Neuronal stem cell (in vitro differentiated cells): ENCODE measurements at places on chromosomes 7 and 10.

DNA sequence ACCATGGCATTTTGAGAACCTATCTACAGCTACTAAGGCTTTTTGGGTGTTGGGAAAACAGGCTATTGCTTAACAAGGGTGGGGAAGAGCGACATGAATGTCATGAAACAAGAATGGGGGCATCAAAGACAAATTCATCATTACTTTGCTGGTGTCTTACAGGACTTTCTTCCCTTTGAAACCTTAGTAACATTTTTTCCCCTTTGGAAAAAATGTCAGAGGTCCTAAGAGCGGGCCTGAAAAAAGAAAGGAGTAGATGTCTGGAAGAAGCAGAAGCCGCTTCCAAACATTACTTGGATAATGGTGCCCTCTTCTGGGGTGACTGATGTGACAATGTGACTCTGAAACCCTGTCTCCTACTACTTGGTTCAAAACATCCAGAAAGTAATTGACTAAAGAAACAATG, 3.8 kb upstream of the DDX50 start:
- peak; percentile 68 for DNase-seq

DNA sequence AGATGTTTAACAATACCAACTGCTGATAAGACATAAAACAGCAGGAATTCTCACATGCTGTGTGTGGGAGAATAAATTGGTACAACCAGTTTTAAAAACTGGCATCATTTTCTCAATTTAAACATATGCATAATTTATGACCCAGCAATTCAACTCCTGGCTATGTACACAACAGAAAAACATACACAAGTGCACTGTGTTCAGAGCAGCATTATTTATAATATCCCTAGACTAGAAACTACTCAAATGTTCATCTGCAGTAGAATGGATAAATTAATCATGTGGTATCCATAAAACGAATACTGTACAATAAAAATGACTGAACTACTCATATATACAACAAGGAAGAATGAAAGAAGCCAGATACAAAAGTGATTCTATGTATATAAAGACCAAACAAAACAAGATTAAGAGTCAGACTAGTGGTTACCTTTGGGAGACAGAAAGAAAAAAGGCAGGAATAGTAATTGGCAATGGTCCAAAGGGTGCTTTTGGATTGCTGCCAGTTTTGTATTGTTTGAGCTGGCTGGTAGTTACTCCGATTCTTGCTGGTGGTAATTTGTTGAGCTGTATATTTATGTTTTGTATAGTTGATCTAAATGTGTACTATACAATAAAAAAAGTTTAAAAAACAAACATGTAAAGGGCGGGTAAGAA, 306.0 kb downstream of the TFEC start:
- no peak for DNase-seq

DNA sequence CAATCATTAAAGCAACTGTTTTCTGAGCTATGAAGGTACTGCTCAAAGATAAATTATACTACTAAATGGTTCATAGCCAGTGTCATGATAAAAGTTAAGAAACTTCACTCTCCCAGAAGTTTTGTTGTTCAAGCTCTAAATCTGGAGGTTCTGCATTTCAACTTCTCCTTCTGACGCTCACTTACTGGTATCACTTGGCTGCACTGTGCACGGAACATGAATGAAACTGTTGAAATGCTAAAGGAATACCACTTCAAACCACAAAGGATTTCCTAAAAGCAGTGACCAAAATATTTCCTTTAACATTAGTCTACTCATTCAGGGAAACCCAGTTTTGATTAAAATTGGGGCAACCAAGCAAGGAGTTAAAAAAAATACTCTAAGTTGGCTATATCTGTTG, 93.6 kb downstream of the UBE2H start:
- DNase-seq, result no peak

- no peak for DNase-seq
Observed at GRCh38 chr10:93061594-93062513, 1.3 kb downstream of the CYP26C1 start.

- no peak for DNase-seq
Observed at GRCh38 chr10:27312854-27313253, 72.3 kb upstream of the ACBD5 start.

DNA sequence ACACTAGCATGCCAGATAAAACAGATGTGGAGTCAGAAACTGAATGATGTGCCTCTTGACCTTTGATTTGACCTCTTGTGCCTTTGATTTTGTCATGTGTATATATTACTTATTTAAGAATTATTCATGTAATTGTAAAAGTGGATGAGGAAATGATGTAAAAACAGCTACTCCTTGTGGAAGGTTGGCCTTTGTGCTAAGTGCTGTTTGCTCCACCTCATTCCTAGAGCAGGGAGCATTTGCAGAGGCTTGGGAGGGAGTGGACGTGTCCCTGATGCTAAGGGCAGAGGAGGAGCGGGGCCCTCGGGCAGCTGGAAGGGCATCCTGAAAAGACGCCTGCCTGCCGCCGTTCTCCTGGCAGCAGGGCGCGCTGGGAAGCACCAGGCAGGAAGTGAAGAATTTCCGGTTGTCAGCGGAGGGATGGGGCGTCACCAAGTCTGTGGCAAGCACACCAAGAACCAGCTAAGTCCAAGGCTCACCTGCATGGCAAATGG, 197.6 kb upstream of the ZNF32 start:
- DNase-seq, result no peak

DNA sequence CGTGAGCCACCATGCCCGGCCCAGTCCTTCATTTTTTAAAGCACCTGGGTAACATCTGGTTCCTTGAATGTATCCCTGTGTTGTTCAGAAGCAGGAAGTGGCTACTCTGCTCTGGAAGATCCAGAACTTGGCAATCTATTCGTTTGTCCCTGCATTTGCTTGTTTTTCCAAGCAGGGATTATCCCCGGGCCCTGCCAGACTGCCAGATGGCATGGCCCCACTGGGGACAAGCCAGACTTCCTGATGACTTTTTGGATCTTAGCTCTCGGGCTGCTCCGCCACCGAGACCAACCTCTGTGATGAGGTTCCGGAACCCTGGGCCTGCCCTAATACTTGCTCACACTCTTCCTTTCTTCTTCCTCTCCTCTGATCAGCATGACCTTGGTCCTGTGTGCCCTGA, 496.7 kb downstream of the TYW1 start:
- no peak for DNase-seq

DNA sequence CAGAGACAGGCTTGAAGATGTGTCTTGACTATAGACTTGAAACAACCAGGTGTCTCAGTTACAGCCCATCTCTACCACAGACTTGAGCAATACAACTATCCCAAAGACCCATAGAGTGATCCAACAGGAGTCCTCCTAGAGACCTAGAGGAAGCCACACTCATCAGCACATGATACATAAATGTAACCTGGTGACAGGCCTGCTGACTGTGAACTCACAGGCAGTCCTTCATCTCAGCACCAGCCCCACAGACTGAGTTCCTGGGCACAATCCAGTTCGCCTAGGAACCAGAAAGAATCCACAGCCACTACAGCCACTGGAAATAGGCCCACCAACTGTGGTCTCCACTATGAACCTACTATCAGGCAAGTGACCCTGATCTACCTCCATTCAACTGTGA, 121.3 kb downstream of the MACC1 start:
- no peak for DNase-seq

- no peak for DNase-seq
Observed at GRCh38 chr7:142263598-142264380, 5.9 kb upstream of the PRSS58 start.

- DNase-seq, result no peak
Observed at GRCh38 chr10:79933961-79934360, 14.9 kb downstream of the SFTPD start.

DNA sequence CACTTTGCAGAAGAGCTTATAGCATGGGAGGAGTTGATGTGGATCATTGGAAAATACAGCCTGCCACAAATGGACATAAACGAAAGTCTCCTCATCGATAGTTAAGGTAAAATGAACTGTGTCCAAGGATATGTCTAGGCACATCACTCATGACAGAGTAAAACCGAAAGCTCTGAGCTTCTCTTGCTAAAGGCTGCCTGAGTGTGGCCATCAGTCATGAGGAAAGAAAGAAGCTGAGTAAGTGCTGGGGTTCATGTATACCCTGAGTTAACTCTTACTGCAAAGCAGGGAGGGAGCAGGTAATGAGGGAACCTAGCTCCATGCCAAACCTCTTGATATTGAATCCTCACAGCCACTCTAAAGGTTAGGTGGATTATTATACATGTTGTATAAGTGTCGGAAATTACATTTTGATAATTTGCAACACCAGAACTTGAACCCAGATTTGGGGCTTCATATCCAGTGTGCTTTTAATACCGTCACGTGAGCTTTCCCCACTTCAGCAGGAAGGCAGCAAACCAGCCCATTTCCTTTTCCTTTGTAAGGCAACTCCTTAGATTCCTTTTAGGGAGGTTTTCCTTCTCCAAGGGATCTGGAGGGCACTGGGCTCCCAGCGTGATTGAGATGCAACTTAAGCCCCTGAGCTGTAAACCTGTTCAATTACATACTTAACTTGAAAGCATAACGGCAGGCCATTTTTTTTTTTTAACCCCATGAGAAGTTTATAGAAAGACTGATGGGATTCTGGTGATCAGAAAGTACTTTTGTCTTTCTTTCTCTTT, 215.0 kb downstream of the PHF14 start:
- DNase-seq, result no peak

DNA sequence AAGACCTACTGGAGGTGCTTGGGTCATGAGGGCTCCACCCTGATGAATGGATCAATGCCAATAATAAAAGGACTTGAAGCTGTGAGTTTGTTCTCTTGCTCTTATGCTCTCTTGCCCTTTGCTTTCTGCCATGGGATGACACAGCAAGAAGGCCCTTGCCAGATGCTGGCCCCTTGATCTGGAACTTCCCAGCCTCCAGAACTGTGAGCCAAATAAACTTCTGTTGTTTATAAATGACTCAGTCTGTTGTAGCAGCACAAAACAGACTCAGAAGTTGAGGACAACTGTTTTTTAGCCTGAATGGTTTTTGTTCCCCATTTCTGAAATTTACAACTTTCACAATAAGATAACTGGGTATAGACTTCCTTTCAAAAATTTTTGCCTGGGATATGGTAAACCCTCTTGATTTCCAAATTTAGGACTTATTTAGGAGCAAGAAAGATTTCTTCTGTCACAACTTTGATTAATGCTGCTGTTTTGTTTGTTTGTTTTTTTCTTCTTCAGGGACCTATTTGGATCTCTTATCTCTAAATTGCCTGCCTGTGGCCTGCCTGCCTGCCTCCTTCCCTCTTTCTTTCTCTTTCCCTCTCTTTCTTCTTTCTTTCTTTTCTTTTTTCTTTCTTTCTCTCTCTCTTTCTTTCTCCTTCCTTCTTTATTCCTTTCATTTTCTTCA, 12.1 kb downstream of the ENTPD1 start:
- DNase-seq, result no peak

- no peak for DNase-seq
Observed at GRCh38 chr10:54009672-54010071, 791.4 kb downstream of the PCDH15 start.

DNA sequence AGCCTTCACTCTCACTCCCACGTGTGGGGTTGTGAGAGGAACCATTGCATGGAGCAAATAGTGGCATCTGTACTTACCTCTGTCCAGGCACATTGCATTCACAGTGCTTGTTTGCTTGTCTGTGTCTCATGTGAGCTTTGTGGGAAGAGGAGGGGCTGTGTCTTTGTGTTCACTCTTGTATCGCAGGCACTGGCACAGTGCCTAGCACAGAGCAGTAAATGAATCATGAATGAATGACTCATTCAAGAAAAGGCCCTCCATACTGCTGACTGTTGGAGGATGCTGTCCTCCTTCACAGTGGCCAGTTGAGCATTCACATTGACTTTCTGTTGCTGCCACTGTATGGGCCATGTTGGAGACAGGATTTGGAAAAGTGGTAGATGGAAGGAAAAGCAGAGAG, 125.3 kb downstream of the SORCS3 start:
- DNase-seq, result no peak

DNA sequence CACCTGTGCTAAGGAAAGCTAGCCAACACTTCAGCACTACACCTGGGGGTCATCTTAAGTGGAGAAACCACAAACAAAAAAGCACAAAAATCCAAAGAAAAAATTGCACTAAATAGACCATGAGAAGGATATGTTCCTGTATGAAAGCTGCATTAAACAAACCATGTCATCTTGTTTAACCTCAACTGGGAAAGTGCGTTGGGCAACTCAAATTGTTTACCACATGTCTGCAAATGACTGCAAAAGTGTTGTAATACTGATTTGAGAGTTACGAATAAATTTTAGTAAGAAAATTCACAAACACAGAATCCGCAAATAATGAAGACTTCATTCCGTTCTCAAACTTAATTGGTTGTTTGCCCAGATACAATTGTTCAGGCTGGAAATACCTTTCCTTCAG, 111.9 kb upstream of the EGFR start:
- DNase-seq, result no peak

DNA sequence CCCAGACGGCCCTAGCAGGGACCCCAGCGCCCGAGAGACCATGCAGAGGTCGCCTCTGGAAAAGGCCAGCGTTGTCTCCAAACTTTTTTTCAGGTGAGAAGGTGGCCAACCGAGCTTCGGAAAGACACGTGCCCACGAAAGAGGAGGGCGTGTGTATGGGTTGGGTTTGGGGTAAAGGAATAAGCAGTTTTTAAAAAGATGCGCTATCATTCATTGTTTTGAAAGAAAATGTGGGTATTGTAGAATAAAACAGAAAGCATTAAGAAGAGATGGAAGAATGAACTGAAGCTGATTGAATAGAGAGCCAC, 184 bp downstream of the CFTR start:
- no peak for DNase-seq

GRCh38 chr7:157690833-157691585, 354.2 kb downstream of the DNAJB6 start:
- peak; percentile 92 for DNase-seq

- no peak for DNase-seq
Observed at GRCh38 chr10:119166564-119166963, 1.1 kb upstream of the SFXN4 start.

- no peak for DNase-seq
Observed at GRCh38 chr7:135538376-135538775, 19.3 kb upstream of the NUP205 start.

DNA sequence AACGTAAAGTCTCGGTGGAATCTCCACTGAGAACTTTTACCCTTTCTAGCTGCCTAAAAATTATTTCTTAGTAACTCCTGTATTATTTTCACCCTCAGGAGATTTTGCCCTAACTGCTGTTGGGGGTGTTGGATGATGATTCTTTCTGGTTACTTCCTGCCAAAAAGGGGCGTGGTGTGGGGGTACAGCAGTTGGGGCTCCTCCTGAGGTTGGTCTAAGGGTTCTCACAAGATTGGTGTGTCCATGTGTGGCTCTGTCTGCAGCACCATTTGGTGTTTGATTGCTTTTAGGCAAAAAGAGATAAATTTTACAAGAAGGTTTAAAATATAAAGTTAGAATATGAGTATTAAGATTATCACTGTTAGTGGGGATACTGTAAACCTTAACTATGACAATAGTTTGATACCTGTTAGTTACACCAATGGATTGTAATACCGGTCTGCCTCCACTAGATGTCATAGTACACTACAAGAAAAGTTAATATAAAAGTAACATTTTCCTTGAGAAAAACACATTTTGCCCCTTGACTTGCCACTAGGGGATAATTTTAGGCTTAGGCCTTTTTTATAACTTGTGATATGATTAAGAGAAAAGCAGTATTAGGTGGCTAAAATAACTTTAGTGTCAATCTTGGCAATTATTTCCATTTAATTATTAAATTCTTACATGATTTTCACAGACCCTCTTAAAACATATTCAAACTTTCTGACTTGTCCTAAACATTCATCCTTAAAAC, 928.7 kb downstream of the IPMK start:
- DNase-seq, result peak; percentile 33

GRCh38 chr10:4519658-4520402, 306.2 kb upstream of the AKR1E2 start:
- no peak for DNase-seq

GRCh38 chr10:5584895-5585516, 60.2 kb downstream of the CALML3 start:
- no peak for DNase-seq

- no peak for DNase-seq
Observed at GRCh38 chr10:128516180-128516579, 390.0 kb upstream of the MKI67 start.
